ENCODE measurements at places on chromosomes 12 and 14.

- DNase-seq = no peak
These were observed 2.1 kb downstream of the CKAP4 start for GRCh38 chr12:106245767-106246166.

- no peak for DNase-seq
These were observed 62.8 kb upstream of the EGLN3 start for GRCh38 chr14:34013721-34014060.

DNA sequence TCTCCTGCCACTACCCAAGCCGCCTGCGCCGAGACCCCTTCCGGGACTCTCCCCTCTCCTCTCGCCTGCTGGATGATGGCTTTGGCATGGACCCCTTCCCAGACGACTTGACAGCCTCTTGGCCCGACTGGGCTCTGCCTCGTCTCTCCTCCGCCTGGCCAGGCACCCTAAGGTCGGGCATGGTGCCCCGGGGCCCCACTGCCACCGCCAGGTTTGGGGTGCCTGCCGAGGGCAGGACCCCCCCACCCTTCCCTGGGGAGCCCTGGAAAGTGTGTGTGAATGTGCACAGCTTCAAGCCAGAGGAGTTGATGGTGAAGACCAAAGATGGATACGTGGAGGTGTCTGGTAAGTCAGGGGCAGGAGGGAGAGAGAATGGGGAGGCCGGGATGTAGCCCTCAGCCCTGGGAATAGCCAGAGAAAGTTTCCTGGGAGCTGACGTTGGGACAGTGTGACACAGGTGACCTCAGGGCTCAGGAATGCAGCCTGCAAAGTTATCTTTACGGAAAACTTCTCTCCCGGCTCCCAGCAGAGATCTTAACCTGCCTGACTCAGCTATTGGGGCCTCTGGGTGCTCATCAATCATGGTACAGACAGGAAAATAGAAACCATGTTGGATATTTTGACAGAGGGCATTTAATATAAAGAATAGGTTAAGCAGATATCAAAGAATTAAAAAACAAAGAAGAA, 747 bp downstream of the HSPB8 start:
- DNase-seq = no peak

DNA sequence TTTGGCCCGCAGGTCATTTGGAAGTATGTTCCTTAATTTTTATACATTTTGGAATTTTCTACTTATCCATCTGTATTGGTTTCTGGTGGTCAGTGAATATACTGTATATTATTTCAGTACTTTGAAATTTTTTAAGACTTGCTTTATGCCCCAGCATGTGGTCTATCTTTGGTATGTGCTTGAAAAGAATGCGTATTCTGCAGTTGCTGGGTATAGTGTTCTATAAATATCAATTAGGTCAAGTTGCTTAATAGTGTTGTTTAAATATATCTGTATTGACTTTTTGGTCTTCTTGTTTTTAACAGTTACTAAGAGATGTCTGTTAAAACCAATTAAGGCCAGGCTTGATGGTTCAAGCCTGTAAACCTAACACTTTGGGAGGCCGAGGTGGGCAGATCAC, 21.7 kb upstream of the SIX1 start:
- no peak for DNase-seq

DNA sequence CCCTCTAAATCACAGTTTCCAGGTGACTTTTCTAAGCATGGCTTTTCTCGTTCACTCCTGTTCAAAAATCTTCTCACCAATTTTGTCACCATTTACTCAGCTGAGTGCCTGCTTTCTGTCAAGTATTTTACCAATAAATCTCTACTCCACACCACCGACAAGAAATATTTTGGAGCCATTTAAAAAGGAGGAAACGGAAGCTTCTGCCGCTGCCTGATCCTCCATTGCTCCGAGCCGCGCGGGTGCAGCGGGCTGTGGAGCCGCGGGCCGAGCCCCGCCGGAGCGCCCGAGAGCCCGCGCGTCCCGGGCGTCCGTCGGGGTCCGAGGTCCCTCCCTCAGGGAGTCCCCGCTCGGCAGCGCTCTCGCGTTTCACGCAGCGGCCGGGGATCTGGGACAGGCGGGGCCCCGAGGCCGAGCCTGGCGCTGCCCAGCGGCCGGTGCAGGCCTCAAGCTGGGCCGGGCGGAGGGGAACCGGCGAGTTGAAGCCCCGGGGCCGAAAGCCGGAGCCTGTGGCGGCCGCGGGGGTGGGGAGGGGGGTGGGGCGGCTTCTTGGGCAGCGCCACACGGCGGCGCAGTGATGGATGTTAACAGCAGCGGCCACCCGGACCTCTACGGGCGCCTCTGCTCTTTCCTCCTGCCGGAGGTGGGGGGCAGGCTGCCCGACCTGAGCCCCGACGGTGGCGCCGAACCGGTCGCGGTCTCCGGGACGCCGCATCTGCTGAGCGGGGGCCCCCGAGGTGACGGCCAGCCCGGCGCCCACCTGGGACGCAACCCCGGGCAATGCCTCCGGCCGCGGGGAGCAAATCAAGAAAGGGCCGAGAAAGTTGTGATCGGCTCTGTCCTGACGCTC, 1.1 kb upstream of the HEBP1 start:
- no peak for DNase-seq

- no peak for DNase-seq
These were observed 6.1 kb downstream of the TCP11L2 start for GRCh38 chr12:106308611-106309010.

- DNase-seq = no peak
These were observed 113.7 kb downstream of the TRAFD1 start for GRCh38 chr12:112239020-112239419.

- DNase-seq = no peak
These were observed 19.5 kb downstream of the PRKAB1 start for GRCh38 chr12:119687406-119687805.

DNA sequence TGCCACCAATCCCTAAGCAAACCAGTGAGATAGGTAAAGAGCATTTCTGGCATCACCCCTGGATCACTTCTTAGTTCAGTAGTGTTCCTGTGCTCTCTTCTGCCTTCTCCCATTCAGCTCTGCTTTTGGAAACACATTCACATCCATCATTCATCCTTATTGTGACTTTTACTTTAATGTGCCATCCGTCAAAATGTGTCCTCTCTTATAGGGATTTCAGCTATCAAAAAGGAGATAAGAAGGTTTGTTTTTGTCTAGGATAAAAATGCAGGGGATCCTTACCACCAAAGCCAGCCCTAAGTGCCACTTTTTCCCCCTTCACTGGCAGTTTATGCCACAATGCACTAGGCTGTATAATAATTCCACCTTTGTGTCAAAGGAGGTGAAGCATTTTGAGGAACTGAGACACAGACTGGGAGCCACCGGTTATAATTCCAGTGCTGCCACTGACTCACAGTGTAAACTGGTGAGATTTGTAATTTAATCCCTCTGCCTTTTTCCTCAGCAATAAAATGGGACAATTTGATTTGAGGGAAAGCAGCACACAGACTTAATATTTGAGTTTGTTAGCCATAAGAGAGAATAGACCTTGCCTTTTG, 158.6 kb downstream of the PAX9 start:
- DNase-seq = no peak

DNA sequence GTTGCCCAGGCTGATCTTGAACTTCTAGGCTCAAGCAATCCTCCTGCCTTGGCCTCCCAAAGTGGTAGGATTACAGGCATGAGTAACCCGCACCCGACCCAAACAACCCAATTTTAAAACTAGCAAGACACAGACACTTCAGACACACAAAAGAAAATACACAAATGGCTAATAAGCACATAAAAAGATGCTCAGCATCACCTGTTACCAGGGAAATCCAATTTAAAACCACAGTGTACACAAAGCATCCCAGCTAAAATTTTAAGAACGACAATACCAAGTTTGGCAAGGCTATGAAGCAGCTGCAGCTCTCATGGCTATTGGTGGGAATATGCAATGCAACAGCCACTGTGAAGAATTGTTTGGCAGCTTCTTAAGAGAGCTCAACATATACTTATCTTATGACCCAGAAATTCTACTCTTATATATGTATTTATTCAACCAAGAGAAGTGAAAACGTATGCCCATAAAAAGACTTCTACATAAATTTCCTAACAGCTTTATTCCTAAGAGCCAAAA, 42.0 kb downstream of the BDKRB1 start:
- no peak for DNase-seq

DNA sequence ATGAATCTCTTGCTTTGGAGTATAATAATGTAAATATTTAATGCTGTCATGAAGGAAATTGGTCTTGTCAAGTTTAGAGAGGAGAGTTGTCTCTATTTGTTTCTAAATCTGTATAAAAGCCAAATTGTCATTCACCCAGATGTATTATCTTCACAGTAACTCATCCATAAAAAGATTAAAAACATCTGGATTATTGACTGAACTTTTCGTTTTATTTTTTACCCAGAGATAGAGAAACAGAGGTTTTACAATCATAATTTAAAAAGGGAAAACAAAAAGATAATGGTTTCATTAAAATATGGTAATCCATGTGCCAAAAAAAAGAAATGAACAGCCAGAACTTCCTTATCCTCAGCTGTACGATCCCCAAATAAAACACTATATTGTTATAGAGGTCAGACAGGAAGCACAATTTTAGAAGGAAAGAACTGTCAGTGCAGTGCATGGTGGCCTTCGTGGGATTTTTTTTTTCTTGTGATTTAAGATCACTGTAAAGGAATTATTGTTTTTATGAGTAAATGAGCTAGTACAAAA, 125.9 kb downstream of the ACSS3 start:
- no peak for DNase-seq

DNA sequence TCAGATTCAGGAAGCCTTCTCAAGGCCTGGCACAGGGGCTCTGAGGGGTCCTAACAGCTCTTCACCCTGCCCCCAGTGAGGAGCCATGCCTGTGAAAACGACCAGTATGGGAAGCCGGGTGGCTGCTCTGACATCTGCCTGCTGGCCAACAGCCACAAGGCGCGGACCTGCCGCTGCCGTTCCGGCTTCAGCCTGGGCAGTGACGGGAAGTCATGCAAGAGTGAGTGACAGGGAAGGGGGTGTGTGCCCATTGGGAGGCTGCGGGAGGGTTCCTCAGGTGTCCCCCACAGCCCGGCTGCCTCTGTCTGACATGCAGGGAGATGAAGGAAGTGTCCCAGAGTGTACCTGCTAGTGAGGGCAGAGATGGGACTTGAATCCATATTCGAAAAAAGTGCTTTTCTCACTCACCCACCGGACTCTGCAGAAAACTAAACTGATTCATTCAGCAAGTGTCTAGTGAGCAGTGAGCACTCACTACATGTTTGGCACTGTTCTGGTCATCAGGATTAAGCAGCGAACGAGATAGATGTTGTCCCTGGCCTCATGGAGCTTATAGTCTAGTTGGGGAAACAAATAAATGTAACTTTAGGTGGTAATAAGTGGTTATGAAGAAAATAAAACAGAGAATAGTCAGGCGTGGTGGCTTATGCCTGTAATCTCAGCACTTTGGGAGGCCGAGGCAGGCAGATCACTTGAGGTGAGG, 9.4 kb upstream of the LRP1-AS start:
- no peak for DNase-seq

- no peak for DNase-seq
These were observed 11.7 kb upstream of the RIPK3 start for GRCh38 chr14:24351517-24351916.

GRCh38 chr12:99137124-99137855, 492.2 kb downstream of the APAF1 start:
- DNase-seq = no peak

- DNase-seq = no peak
These were observed 33.5 kb downstream of the RAD51B start for GRCh38 chr14:67852926-67853604.

DNA sequence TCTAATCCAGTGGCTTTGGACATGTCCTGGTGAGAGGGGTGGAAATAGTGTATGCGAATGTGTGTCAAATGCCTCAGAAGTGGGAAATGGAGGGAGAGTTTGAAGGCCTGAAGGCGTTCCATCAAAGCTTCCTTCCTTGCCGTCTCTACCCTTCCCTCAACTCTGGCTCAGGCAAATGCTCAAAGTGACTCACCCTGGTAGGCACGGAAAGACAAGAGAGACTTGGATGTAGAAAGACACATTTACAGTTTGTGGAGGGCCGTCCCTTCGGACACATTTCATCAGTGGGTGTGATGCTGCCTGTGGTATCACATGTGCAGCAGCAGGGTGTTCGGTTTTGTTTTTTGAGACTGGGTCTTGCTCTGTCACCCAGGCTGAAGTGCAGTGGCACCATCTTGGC, 36.7 kb downstream of the CHST11 start:
- no peak for DNase-seq

GRCh38 chr12:47881826-47882427, 22.9 kb downstream of the VDR start:
- DNase-seq = no peak

DNA sequence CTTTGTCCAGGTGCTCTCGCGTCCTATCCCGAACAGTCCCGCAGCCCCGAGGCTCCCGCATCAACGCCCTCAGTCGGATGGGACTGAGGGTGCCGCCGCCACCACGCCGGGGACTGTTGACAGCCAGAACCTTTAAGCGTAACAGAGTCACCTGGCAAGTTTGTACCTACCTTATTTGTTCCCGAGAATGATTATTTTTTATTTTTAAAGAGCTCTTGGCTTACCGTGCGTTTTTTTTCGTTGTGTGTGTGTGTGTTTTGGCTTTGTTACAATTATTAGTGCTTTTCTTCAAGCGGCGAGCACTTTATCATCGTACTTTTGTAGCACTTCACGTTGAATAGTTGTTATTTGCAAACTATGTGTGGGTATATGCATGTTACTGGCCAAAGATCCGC, 463 bp downstream of the COA8 start:
- no peak for DNase-seq

DNA sequence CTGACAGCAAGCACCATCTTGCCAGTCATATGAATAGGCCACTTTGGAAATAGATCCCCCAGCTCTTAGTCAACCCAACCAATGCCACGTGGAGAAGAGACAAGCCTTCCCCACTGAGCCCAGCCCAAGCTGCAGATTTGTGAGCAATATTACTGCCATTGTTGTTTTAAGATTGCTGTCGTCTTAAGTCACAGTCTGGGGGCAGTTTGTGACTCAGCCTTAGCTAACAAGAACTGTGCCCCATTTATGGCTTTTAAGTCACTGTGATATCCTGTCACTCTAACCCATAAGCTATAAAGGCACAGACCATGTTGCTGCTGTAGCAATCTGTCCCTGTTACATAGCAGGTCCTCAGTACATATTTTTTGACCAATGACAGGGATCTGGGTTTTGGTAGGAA, 464.2 kb downstream of the MED13L start:
- no peak for DNase-seq

DNA sequence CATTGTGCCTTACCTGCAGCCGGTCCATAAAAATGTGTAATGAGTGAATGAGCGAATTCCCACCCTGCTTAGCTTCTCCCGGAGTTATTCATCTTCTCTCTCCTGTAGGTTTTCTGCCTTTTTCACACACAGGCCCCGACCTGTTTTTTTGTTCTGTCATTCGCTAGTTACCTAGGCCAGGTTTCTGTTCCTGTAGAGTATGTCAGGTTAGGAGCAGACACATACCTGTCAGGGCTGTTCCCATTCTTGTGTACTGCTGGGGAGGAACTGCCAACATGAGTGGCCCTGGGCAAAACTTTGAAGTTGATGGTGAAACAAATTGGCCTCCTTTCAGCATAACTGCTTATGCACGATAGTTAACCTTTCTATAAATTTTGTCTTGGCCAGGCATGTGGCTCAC, 140.1 kb downstream of the SYNE2 start:
- no peak for DNase-seq

DNA sequence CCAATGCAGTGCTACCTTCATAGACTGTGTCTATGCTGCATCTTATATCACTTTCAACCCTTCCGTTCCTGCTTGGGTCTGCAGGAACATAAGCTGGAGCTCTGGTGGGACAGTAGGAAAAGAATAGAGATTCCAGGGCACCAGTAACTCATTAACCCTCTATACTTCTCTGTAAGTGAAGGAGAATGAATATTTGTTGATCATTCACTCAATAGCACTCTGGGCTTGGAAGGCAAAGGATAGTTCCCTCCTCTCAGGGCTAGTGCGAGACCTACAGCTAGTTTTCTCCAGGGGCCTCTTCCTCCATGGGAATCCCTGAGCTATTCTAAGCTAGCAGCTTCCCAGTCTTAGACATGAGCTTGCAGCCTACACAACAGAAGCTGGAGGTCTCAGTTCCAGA, 84.7 kb downstream of the BMP4 start:
- DNase-seq = no peak

Data from stimulated activated CD4-positive, alpha-beta T cell treated with anti-CD3 and anti-CD28 coated beads, TNF-alpha, amount 100 ng/mL, for 4 hours (primary cell).